Neural progenitor cell (in vitro differentiated cells): ENCODE measurements at places on chromosomes 11 and 22. TPM values are rescaled to one million over a fixed set of nuclear protein-coding genes. Genes with fewer than 3 reads are reported as not detected.

GRCh38 chr22:50173311-50173982 is 2.9 kb downstream of the PANX2 start:
- H3K4me1 ChIP-seq: no peaks in the 10 kb centered on the region
- DNase-seq: no peak
- H3K27ac ChIP-seq: no peak overlapping the region
- no peaks in the 10 kb centered on the region for H3K36me3 ChIP-seq
- no peak overlapping the region for H3K4me3 ChIP-seq

GRCh38 chr11:134374891-134375550 is 37.0 kb downstream of the B3GAT1 start:
- no peaks in the 10 kb centered on the region for H3K36me3 ChIP-seq
- H3K4me1 ChIP-seq: no peaks in the 10 kb centered on the region
- no peak overlapping the region for H3K27ac ChIP-seq
- DNase-seq: no peak
- H3K27me3 ChIP-seq: no peaks in the 10 kb centered on the region

- H3K36me3 ChIP-seq: no peaks in the 10 kb centered on the region
- H3K4me1 ChIP-seq: peaks cover 11% of the 10 kb centered on the region
- no peak overlapping the region for H3K27ac ChIP-seq
- peak; percentile 63 for DNase-seq
- peaks cover 6% of the 10 kb centered on the region for H3K27me3 ChIP-seq
- H3K4me3 ChIP-seq: no peak overlapping the region
Observed at GRCh38 chr11:45267652-45268299, 18.4 kb downstream of the SYT13 start.

GRCh38 chr11:68375337-68375736 is 62.9 kb downstream of the LRP5 start:
- no peak overlapping the region for H3K4me3 ChIP-seq
- H3K27me3 ChIP-seq: no peaks in the 10 kb centered on the region
- H3K27ac ChIP-seq: no peak overlapping the region
- DNase-seq: no peak
- H3K36me3 ChIP-seq: no peaks in the 10 kb centered on the region

- no peak for DNase-seq
- no peak overlapping the region for H3K27ac ChIP-seq
- H3K36me3 ChIP-seq: no peaks in the 10 kb centered on the region
- H3K27me3 ChIP-seq: no peaks in the 10 kb centered on the region
- no peak overlapping the region for H3K4me3 ChIP-seq
Observed at GRCh38 chr11:20536365-20536764, 63.0 kb upstream of the SLC6A5 start.

DNA sequence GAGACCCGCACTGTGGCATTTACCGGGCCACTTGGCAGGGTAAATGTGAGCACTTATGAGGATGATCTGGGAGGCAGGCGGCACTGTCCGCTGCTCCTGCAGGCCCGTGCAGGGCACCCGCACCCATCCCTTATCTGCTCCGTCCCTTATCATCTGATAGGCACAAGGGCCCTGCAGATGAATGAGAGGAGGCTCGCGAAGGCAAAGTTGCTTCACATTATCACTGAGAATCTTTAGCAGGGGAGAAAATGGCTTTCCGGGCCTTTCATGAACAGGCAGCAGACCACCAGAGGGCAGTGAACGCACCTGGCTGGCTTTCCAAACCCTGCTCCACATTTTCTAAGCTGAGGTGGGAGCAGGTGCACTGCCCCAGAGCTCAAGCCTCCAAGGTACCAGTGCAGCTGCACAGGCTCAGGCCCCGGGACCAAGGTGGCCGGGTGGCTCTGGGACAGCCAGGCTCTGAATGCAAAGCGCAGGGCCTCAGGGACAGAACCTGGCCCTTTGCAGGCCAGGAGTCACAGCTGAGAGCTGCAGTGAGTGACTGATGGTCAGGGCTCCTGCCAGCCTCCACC is 165.6 kb downstream of the SHANK2 start:
- peak; percentile 82 for DNase-seq
- H3K27ac ChIP-seq: no peak overlapping the region
- H3K4me3 ChIP-seq: no peak overlapping the region
- H3K36me3 ChIP-seq: no peaks in the 10 kb centered on the region
- H3K4me1 ChIP-seq: no peaks in the 10 kb centered on the region
- H3K27me3 ChIP-seq: no peaks in the 10 kb centered on the region

- no peak overlapping the region for H3K27ac ChIP-seq
- no peaks in the 10 kb centered on the region for H3K27me3 ChIP-seq
- H3K4me1 ChIP-seq: no peaks in the 10 kb centered on the region
- no peak overlapping the region for H3K4me3 ChIP-seq
Observed at GRCh38 chr11:86129740-86130540, 61.1 kb upstream of the PICALM start.

- peak overlapping the region; percentile 47 for H3K27ac ChIP-seq
- H3K4me3 ChIP-seq: no peak overlapping the region
- no peaks in the 10 kb centered on the region for H3K36me3 ChIP-seq
- DNase-seq: peak; percentile 39
- H3K27me3 ChIP-seq: no peaks in the 10 kb centered on the region
Observed at GRCh38 chr11:47106798-47107411, 69.8 kb downstream of the ARFGAP2 start.

DNA sequence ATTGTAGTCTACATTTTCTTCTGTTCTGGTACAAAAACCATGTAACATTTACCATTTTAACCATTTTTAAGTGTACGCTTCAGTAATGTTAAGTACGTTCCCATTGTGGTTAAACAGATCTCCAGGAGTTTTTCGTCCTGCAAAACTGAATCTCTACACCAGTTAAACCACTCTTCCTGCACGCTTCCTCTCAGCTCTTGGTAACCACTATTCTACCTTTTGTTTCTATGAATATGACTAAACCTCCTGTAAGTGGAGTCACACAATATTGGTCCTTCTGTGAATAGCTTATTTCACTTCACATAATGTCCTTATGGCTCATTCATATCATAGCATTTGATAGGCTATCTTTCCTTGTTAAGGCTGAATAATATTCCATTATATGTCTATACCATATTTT is 7.1 kb upstream of the EXT2 start:
- no peak overlapping the region for H3K4me3 ChIP-seq
- DNase-seq: no peak
- H3K27me3 ChIP-seq: peaks cover 3% of the 10 kb centered on the region
- H3K27ac ChIP-seq: no peak overlapping the region
- no peaks in the 10 kb centered on the region for H3K4me1 ChIP-seq

- H3K36me3 ChIP-seq: no peaks in the 10 kb centered on the region
- peak; percentile 87 for DNase-seq
- no peaks in the 10 kb centered on the region for H3K27me3 ChIP-seq
- no peak overlapping the region for H3K27ac ChIP-seq
Observed at GRCh38 chr11:96242971-96243647, 99.9 kb downstream of the MAML2 start.

DNA sequence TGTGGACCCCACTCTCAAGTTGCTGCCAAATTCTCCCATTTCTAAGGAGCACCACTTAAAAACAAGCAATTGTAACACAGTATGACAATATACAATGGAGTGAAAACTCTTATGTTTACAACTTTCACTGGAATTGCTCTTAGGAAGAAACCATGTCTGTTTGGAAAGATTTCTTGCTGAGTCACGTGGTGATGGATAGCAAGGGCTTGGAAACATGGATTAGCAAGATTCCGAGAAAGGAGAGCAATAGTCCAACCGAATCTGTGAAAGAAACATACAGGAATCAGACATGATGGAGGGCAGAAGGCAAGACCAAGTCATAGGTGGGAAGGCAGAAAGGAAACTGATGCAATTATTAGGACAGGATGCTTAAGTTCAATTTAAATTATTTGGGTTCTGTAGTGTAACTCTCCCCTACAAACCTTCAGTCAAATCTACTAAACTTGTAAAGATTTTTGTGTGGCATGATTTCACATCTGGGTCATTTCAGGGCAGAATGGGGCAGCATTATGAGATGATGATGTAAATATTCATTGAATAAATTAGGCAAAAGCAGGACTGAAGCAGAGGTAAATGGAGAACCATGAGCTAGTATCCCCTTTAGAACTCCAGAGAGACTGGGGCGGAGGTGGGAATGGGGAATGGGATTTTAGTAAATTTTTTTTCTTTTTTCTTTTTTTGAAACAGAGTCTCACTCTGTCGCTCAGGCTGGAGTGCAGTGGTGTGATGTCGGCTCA is 27.8 kb upstream of the THY1 start:
- no peak for DNase-seq
- no peaks in the 10 kb centered on the region for H3K27me3 ChIP-seq
- H3K4me3 ChIP-seq: no peak overlapping the region
- no peak overlapping the region for H3K27ac ChIP-seq
- H3K36me3 ChIP-seq: no peaks in the 10 kb centered on the region
- no peaks in the 10 kb centered on the region for H3K4me1 ChIP-seq

DNA sequence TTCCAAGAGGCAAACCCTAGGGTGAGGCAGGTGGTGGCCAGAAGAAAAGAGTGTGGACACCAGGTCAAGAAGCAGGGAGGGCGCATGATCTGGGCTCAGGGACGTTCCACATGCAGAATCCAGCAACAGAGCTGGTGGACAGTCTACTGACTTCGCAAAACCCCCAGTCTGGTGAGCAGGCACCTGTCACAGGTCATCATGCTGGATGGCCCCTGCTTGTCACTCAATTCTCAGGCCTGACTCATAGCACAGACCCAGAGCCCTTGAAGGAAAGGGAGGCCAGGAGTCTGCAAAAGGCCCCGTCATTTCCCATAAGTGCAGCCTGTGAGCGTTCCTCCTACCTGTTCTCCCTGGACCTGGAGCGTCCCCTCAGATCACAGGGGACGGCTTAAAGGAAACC is 18.2 kb downstream of the APOL4 start:
- no peak for DNase-seq
- no peak overlapping the region for H3K27ac ChIP-seq
- H3K27me3 ChIP-seq: no peaks in the 10 kb centered on the region
- H3K4me1 ChIP-seq: peaks cover 6% of the 10 kb centered on the region

DNA sequence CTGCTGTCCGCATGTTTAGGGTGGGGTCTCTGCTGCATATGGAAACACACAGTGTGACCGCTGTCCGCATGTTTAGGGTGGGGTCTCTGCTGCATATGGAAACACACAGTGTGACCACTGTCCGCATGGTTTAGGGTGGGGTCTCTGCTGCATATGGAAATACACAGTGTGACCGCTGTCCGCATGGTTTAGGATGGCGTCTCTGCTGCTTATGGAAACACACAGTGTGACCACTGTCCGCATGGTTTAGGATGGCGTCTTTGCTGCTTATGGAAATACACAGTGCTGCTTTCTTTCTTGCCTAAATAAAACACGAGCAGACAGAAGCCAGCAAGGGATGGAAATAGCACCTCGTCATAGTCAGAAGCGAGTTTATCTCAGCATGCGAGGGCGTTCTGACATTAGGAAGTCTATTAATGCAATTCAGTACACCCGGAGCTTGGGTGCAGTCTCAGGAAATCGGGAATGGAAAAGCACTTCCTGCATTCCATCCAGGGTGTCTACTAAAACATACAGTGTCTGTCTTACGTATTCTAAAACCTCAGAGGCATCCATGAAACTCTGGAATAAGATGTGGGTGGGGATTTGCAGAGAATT is 32.6 kb upstream of the TOLLIP start:
- no peaks in the 10 kb centered on the region for H3K4me1 ChIP-seq
- peaks cover 46% of the 10 kb centered on the region for H3K27me3 ChIP-seq
- DNase-seq: no peak
- no peak overlapping the region for H3K27ac ChIP-seq

Gene MYRF
- total RNA-seq: 1.9 and 5.8 TPM in 2 replicates

Gene LDHA
- total RNA-seq: 781 and 977 TPM in 2 replicates

Gene TSGA10IP
- 3.0 and 7.3 TPM in 2 replicates for total RNA-seq

Gene DGCR6
- total RNA-seq: 4.2 and 5.2 TPM in 2 replicates

Gene TNNI2
- total RNA-seq: 1.2 and 2.6 TPM in 2 replicates

Gene FADS1
- 163 and 184 TPM in 2 replicates for total RNA-seq
